Stimulated activated CD8-positive, alpha-beta memory T cell treated with anti-CD3 and anti-CD28 coated beads, Interleukin-12 subunit alpha, Interleukin-12 subunit beta, amount 100 ng/mL, for 4 hours (primary cell): ENCODE measurements at places on chromosomes 11 and 22.
A peak's percentile ranks its signal among the peaks of the same experiment; 100 is the strongest.

- no peak for DNase-seq
These were observed 796 bp downstream of the POLDIP3 start for GRCh38 chr22:42613872-42614301.

DNA sequence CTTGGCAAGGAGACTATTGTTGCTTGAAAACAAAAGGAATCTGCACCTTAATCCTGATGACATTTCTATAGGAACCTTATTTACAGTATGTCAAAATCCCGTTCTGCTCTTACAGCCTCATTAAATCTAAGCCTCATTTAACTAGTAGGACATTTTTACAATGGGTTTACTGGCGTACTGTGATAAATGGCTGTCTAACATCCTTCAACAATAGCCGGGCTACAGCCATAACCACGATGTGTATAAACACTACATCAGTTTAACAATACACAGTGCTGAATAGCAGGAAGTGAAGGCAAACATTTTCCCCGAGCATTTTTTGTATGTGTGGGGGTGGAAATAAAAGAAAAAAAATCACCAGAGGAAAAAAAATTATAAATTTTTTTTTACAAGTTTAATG lies 131.2 kb downstream of the ARL14EP start:
- DNase-seq, result no peak

- DNase-seq, result no peak
These were observed 3.4 kb upstream of the MS4A15 start for GRCh38 chr11:60753309-60753708.

GRCh38 chr11:75700940-75701339 lies 16.7 kb upstream of the MOGAT2 start:
- DNase-seq, result no peak

DNA sequence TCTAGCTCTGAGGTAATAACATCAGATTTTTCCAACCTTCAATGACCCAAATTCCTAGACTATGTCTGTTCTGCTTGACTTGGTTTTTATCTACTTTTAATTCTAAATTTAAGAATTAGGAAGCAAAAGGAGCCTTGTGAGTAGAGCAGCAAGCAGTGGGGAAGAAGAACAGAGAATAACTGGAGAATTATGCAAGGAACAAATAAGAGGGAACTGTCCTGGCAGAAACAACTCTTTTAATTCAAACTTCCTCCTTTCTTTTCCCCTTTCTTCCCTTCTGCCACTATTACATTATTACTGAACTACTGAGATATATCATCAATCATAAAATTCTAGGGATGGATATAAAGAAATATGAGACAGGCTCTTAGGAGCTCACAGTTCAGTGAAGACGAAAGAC lies 276.1 kb downstream of the SBF2 start:
- no peak for DNase-seq

GRCh38 chr11:46380340-46381047 lies 975 bp upstream of the MDK start:
- DNase-seq, result peak; percentile 49

DNA sequence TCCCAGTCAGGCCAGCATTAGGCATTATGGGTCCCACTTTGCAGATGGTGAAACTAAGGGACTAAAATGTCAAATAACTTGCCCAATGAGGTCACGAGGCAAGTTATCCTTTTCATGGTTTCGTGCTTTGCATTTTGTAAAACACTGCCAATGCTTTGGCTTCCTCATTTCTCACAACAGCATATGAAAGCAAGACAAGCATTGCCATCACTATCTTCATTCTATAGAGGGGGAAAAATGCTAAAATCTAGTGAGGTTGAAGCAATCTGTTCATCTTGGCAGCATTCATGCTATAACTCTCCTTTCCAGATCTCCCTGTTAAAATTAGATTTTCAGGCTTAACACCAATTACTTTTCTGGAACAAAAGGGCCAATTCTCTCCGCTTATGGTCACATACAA lies 14.8 kb downstream of the FAM181B start:
- DNase-seq, result no peak

DNA sequence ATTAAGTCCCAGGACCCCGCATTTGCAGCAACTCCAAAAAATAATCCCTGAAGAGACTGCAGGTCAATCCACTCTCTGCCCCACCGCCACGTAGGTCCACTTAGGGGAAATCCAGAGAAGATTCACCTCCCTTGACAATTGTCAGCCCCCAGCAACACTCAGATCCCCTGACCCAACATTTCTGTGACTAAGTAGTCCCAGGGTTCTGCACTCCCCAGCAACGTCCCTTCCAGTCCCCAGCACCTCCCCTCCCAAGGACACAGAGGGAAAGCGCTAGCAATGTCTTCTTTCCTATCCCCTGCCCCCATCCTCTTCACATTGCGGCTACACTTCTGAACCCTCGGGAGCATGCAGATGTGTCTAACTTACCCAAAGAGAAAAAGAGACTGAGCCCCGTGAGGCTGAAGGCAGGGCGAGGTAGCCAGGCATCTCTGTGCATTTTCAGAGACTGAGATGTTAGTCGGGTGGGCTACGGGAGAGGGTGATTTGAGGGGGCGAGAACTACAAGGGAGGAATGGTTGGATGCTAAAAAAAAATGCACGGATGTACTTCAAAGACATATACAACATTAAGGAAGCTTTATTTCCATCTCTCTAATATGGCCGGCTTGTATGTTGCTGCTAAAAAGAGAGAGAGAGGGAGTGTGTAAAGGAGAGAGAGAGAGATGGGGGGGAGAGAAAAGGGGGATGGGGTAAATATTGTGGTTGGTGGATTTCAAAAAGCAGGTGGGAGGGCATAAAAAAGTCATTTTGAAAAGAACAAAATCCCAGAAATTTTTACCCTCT lies at the start of gene SCN2B:
SCN2B (minus strand) TSS at position 647 of the 785 bp plus-strand sequence; CDS start at position 439, 208 bp downstream.
- DNase-seq, result no peak

DNA sequence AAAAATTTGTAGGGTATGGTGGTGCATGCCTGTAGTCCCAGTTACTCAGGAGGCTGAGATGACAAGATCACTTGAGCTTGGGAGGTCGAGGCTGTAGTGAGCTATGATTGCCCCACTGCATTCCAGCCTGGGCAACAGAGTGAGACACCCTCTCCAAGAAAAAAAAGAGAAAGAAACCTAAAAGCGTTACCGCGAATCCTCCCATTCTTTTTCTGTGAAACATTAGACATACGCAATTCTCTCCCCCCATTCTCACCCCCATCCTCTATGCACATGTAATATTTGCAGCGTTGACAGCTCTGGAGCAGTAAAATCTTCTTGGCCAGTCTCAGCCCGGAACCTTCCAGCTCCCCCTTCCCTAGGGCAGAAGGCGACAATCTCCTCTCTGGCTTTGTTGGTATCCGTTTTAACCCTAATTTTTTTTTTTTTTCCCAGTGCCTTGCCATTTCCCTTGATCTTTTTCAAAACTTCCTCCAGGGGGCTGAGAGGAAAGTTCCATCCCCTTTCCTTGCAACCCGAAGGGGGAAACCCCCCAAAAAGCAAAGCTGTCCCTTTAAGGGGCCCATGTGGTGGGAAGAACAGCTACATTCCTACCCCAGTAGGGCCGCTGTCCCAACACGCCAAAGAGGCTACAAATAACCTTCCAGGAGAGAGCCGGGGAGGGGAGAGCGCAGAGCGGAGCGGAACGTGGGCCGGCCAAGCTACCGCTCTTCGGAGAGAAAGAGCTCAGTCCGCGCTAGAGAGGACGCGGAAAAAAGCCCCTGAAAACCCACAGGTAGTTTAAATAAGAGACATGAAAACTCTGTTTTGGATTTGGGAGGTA lies 1.9 kb downstream of the LRP4 start:
- no peak for DNase-seq

DNA sequence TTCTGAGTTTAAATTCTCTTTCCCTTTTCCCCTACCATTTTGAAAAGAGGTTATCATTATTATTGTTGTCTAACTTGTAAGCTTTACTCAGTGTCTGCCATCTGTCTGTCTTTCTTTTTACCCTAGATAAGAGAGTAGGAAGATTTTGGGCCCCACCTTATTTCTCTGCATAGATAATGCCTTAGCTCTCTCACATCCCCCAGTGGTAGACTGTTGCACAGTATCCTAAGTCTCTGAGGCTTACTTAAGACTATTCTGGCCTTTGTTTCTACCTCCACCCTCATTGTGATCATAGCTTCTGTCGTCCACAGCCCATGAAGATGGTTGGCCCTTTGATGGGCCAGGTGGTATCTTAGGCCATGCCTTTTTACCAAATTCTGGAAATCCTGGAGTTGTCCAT lies 3.6 kb upstream of the OR51L1 start:
- no peak for DNase-seq

- no peak for DNase-seq
These were observed 1171.3 kb downstream of the LRRC4C start for GRCh38 chr11:40287916-40288803.

- no peak for DNase-seq
These were observed 15.1 kb downstream of the IFT27 start for GRCh38 chr22:36760786-36761185.

DNA sequence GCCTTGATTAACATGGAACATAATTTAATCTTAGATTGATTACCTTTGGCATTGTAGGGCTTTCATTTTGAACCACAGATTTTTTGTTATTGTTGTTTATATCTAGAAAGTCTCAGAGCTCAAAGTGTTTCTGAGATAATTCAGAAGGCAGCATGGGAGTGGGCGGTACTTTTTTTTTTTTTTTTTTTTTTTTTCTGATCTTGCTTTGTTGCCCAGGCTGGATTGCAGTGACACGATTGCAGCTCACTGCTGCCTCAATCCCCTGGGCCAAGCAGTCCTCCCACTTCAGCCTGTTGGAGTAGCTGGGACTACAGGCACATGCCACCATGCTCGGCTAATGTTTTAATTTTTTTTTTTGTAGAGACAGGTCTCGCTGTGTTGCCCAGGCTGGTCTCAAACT lies 21.5 kb downstream of the CAT start:
- no peak for DNase-seq

DNA sequence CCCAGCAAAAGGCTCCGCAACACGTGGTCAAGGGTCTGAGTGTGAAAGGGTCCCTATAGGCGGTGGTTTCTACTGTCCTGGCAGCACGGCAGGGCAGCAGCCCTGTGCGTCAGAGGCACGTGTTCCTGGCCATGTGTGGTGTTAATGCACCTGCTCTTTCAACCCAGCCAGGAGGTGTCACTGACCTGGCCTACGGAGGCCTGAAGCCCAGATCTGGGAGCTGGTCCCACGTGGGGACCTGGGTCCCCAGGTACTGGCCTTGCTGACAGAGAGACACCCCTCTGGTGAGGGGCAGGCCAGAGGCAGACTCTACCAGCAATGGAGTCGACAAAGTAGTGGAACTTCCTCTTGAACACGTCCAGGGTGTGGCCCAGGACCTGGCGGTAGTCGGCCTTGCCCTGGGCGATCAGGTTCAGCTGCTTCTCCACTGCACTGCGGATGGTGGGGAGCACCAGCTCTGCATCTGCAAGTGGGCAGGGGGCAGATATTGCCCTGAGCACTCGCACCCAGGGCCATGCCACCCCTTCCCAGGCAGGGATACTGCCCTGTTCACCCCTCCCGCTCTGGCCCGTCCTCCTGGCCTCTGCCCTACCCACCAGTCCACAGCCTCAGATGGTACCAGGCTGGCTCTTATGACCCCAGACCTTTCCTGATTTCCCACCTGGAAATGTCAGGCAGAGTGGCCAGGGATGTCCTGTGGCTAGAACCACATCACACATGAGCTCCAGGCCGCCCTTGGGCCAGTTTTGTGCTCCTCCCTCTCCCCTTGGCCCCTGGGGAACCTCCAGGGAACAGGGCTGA lies 6.8 kb upstream of the PPM1F start:
- DNase-seq, result no peak
